ENCODE measurements at places on chromosomes 4 and X. TPM values are rescaled to one million over a fixed set of nuclear protein-coding genes. Genes with fewer than 3 reads are reported as not detected.

The CA5B gene
- polyA plus RNA-seq = 8.2 TPM

The CT47B1 gene
- polyA plus RNA-seq = not detected

The NRK gene
- polyA plus RNA-seq = 68.5 TPM

The FRG2 gene
- not detected for polyA plus RNA-seq

The ANXA3 gene
- polyA plus RNA-seq = 61.2 TPM

The AMER1 gene
- 8.4 TPM for polyA plus RNA-seq

GRCh38 chrX:109902665-109903064 is 100.2 kb upstream of the TMEM164 start:
- no peak for DNase-seq

DNA sequence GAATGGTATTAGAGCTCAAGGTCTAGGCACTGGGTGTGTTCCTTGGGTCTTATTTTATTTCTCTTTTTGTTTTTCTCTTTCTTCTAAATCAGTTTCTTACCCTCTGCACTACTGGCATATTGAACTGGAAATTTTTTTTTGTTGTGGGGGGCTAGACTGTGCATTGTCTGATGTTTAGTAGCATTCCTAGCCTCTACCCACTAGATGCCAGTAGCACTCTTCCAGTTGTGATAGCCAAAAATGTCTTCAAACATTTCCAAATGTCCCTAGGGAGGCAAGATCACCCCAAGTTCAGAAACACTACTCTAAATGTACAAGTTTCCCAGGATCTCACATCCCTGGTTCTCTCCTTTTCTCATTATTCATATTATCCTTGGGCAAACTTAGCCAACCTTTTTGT is 69.8 kb upstream of the AMOT start:
- no peak for DNase-seq

DNA sequence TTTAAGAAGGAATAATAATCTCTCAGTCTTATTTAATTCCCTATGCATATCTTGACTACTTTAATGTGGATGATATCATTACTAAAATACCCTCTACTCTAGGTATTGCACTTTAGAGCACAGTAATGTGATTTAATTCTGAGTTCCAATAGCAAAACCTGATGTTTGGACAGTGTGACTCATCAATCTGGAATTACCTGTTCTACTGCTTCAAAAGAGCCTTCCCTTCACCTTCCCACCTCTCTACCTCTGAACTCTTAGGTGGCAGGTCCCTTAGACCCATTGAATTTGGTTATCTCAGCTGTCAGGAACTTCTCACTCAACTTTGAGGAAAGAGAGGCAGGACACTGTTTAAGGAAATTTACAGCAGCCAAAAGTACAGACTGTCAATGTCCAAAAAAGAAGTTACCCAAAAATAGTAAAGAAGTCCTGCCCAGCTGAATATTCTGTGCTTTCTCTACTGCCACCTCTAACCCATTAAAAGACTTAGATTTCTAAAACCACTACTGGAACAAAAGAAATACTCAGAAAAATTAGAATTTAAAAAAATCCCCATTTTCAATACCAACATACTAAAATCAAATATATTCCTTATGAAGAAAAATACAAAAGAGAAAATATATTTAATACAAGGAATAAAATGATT is 123.1 kb upstream of the GPM6A start:
- DNase-seq = no peak

- no peak for DNase-seq
Measured at GRCh38 chrX:68147848-68148247, 285.4 kb downstream of the OPHN1 start.

GRCh38 chrX:120244735-120245498 is 5.7 kb upstream of the ZBTB33 start:
- peak; percentile 56 for DNase-seq

GRCh38 chr4:93780080-93780479 is 48.5 kb upstream of the ATOH1 start:
- DNase-seq = no peak

DNA sequence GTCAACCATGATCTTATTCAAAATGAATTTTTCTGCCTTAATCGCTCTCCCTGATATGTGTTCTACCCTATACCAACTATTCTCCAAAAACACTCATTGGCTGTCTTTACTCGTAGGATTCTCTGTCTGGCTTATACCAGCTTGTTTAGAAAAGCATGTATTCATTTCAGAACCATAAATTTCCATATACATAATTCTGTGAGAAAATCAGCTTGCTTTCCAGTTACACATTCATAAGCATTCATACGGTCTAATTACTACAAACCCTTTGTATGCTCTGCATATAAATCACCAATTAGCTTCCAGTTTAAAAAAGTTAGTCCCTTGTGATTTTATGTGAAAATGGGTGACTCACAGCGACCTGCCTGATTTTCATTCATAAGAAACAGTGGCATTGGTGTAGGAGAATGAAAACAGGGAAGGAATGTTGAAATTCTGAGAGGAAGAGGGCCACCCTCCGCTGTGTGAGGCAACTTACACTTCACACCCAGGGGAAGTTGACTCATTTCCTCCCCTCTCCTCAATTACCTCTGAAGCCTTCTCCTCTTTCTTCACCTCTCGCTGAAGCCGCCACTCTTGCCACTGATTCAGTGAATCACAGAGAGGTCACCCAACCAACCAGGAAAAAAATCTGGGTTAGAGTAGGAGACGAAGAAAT is 63.3 kb downstream of the MEPE start:
- DNase-seq = no peak

DNA sequence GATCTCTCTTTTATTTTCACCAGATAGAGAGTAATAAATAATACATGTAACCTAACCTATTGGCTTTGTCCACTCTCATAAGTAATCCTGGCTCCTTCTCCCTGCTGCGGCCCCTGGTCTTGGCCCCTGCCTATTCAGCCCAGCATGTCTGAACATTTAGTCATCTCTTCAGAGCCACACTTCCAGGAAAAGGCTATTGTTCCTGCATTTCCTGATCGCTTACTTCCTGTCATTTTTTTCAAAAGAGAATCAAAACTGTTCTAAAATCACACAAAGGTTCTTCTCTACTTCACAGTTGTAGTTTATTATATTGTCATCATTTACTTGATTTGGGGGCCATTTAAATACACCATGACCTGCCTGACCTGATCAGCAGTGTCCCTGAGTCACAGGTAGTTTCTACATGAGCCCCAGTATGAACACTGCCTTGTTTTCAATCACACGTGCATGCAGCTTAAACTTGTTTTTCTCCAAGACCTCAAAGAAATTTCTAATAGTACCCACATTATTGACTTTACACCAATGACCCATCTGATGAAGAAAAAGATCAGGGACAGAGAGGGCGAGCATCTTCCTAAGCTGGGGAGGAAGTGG is 47.4 kb upstream of the KDR start:
- no peak for DNase-seq

DNA sequence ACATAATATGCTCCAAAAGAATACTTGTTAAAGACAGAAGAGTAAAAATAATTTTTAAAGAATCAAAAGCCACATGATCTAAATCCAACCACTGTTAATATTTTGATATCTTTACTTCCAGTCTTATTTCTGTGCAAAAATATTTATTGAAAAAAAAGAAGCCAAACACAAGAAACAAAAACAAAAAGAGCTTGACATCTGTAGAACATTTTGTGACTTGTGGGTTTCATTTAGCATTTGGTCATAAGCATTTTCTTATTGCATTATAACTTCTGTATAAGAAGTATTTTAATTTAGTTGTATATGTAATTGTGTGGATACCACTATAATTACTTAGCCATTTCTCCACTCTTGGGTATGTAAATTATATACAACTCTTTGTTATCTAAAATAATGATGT is 63.1 kb downstream of the DIPK2B start:
- DNase-seq = no peak

DNA sequence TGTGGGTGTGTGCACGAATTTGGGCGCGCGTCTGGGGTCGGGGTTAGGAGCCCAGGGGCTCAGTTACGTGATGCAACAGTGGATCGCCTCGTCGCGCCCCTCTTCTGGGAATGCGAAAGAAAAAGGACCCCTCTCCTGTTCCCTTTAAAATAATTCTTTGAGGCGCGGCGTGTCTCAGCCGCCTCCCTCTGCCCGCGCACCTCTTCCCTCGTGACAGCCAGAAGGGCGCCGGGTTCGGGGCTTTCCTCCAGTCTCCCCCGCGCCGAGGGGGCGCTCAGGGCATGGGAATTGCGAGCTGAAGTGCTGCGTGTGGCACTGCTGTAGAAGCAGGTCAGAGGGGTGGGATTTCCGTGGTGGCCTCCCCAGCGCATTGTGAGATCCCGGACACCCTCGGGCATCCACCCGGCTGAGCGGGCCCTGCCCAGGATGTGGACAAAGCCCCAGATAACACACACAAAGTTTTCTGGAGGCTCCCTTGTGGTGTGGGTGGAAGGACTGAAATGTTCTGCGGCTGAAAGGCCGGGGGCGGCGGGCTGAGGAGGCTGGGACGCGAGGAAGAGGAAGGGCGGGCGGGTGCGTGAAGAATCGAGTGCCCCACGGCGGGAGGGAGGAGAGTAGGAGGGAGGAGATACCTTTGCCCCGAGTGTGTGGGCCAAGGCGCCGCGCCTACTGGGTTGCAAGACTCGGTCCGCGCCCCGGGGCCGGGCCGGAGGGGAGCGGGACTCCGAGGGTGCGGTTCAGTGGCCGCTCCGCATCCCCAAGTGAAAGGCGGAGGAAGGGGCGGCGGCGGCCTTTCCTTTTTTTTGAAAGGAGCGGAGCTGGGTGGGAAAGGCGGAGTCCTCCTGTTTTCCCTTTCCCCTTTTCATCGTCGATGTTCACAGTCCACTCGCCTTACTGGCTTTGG is 752 bp downstream of the SEPTIN11 start:
- DNase-seq = no peak

GRCh38 chrX:153625271-153626024 is 21.6 kb upstream of the DUSP9 start:
- DNase-seq = no peak

DNA sequence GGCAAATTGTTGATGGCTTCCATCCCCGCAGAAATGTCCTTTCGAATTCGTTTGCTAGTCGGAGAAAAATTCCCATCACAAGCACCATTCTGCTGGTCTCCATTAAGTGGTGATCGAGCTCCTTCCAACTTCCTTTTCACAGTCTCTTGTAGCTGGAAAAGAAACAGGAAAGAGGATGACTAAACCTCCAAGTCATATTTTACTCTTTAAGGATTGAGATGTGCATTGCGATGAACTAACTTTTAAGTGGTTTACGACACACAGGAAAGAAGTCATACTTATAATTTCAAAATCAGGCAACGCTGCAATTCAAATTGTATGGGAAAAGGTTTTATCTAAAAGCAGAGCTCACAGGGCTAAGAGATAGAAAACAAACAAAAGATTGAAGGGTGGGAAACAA is 225.2 kb downstream of the MGST2 start:
- DNase-seq = no peak

GRCh38 chr4:7780751-7781348 is 158.8 kb downstream of the AFAP1 start:
- DNase-seq = no peak

DNA sequence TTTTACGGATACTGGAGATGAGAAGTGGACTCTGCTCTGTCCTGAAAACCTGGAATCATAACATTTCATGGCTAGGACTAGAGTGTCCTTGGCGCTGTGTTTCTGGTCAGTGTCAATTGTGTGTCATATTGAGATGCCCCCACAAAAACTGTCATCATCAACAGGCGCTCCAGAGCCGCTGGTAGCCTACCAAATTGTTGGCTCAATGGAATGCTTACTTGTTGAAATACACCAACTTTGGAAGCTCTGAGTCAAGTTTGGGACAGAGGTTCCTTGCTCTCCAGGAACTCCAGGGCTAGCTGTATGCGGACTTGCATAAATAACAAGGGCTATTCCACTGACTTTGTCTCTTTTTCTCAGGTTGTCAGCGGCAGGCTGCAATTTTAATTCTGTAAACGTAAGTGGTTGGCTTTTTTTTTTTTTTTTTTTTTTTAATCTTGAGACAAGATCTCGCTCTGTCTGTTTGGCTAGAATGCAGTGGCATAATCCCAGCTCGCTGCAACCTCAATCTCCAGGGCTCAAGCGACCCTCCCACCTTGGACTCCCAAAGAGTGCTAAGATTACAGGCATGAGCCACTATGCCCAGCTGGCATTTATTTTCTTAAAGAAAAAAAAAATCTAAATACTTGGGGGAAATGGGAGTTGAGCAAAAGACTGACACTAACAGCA is 871 bp upstream of the HPGD start:
- no peak for DNase-seq

DNA sequence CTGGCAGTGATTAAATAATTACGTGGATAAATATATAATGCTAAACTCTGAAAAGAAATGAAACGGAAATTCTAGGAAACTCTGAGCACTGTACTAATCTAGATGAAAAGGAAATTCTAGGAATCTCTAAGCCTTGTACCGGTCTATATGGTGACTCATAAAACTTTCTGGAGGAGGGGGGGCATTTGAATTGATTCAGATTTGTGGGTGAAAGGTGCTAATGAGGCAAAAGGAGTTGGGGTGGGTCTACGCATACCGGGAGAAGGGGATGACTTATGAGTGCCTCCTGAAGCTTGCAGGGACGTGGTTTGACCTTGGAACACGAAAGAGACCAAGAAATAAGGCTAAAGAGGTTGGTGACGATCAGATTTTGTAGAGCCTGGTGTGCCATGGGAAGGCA is 151.7 kb upstream of the CASK start:
- no peak for DNase-seq

GRCh38 chr4:136713140-136713539 is 819.2 kb downstream of the PCDH18 start:
- DNase-seq = no peak

GRCh38 chr4:78762529-78762928 is 13.6 kb upstream of the BMP2K start:
- no peak for DNase-seq

GRCh38 chr4:173211838-173212237 is 43.2 kb downstream of the GALNT7 start:
- DNase-seq = no peak

GRCh38 chr4:121824950-121825349 is 1.3 kb upstream of the CCNA2 start:
- no peak for DNase-seq

DNA sequence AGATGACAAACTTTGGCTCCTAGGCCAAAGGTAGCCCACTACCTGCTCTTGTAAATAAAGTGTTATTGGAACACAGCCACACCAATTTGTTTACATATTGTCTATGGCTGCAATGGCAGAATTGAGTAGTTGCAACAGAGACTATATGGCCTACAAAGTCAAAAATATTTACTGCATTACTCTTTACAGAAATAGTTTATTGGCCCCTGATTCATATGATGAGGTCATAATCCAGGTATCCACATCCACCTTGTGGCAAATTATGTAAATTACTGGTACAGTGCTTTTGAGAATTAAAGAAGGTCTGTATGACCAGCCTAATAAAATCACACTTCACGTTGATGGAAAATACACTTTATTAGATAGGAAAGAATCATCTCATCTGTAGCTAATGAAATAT is 337.0 kb upstream of the DDX53 start:
- DNase-seq = no peak

GRCh38 chr4:154049457-154050181 is 260.7 kb upstream of the SFRP2 start:
- DNase-seq = no peak
